ENCODE measurements at places on chromosomes 7 and 10. TPM values are rescaled to one million over a fixed set of nuclear protein-coding genes. Genes with fewer than 3 reads are reported as not detected.

The PAX4 gene
- not detected for total RNA-seq

The PPP1R17 gene
- total RNA-seq, result not detected

The SYNPO2L gene
- not detected for total RNA-seq

- DNase-seq, result no peak
Measured at GRCh38 chr7:5629941-5630340, 151.5 kb downstream of the RNF216 start.

DNA sequence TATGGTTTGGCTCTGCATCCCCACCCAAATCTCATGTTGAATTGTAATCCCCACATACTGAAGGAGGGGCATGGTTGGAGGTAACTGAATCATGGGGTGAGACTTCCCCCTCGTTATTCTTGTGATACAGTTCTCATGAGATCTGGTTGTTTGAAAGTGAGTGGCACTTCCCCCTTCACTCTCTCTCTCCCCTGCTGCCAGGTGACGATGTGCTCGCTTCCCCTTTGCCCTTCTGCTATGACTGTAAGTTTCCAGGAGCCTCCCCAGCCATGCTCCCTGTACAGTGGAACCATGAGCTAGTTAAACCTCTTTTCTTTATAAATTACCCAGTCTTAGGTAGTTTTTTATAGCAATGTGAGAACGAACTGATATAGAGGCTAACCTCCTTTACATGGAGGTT is 16.6 kb downstream of the PLPP4 start:
- DNase-seq, result no peak

- no peak for DNase-seq
Measured at GRCh38 chr7:147071536-147071935, 954.9 kb downstream of the CNTNAP2 start.

DNA sequence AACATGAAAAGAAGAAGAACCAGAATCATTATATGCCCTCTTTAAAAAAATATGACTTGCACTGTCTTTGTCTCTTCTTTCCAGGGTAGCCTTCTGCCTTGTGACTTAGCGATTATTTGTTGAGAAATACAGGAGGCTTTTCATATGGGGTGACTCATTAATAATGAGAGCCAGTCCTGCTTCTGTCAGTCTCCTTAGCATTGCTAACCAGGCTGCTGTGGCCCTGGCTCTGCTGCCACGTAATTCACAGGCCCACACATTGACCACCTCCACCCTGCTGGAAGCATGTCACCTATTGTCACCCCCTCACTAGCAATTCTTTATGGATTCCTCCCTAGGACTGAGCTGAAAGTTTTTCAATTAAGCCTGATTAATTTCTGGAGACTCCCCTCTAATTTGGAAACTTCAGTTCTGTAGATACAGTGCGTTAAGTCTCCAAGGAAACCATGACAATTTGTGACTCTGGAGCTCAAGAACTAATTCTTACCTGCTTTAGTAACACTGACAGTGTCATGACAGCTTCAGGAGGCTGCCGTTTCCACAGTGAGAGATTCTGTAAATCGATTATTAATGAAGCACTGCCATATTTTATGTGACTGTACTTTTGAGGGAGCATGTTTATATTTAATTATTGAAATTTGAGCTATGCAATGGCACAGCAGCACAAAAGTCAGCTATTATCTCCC is 267.9 kb upstream of the SP8 start:
- no peak for DNase-seq

DNA sequence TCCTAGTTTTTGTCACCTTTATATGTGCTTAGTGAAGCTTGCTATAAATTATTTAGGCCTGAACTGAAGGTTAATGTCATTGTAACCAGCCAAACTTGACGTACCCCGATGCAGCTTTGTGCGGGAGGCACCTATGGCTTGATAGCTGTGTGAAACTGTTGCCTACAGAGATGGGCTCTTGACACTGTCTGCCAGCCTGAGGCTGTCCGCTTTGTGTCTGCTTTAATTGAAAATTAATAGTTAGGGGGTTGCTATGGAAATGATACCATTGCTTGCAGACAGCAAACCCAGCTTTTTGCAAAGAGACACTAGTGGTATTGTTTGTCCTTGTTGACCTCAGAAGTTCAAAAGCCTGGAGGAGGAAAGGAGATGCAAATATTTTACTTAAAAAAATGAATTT is 2.1 kb upstream of the FOXP2 start:
- no peak for DNase-seq
